ENCODE measurements at places on chromosomes 2 and 18.

- no peak for DNase-seq
Measured at GRCh38 chr2:201448061-201448460, 3.2 kb downstream of the TRAK2 start.

- DNase-seq, result no peak
Measured at GRCh38 chr18:9991011-9992000, 77.5 kb downstream of the VAPA start.

DNA sequence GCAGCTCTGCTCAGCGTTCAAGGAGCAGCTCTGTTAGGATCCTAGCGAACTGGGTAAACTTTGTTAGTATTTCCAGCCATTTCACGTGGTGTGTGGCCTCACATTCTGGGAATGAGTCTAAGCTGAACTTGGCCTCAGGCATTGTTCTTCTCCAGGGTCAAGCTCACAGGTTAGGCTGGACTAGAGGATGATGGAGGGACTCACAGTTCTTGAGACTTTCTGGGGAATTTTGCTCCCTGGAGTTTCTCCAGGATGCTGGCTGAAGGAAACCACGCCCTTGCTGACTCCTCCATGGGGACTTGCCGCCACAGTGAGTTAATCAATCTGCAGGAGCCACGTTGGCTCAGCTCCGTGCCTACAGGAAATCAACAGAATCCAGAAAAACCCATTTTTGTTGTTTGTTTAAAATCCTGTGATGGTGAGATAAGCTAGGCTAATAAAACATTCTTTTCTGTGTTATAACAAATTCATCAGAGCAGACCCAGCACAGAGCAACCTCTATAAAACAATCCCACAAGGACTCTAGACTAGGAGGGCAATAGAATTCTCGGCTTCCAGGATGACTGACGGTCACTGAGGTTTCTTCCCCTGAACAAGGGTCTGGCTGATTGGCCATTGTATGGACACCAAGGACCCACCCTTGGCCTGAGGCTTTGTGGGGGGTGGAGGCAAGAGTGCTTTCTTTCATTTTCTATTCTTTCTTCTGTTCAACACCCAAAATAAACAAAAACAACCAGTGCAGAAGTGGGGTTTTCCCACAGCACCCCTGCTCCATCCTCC, 12.6 kb downstream of the CNDP1 start:
- DNase-seq, result no peak

DNA sequence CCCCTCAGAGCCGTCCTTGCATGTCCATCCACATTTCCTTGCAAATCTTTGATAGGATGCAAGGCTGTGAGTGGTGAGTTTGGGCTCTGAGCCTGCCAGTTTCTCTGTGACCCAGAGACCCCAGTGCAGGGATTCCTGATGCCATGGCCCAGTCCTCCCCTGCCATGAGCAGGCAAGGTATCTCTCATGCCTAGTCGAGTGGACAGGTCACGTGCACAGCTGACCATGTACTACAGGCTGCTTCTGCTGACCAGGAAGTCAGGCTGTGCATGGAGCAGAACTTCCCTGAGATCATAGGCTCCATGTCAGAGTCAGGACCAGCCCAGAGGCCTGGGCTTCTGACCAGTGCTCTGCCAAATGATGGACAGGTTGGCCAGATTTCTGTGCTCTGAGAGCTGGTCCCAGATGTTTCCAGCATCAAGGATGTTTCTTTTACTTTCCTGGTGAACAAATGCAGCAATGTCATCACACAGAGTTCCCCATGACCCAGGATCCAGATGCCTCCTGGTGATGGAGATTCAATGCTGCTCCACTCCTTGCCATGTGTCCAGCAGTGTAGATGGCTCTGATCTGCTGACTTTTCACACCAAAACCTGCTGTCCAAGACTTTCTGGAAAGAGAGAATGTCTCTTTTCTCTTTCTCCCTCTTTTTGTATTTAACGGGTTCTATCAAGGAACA, 321.6 kb upstream of the HS6ST1 start:
- DNase-seq, result no peak

DNA sequence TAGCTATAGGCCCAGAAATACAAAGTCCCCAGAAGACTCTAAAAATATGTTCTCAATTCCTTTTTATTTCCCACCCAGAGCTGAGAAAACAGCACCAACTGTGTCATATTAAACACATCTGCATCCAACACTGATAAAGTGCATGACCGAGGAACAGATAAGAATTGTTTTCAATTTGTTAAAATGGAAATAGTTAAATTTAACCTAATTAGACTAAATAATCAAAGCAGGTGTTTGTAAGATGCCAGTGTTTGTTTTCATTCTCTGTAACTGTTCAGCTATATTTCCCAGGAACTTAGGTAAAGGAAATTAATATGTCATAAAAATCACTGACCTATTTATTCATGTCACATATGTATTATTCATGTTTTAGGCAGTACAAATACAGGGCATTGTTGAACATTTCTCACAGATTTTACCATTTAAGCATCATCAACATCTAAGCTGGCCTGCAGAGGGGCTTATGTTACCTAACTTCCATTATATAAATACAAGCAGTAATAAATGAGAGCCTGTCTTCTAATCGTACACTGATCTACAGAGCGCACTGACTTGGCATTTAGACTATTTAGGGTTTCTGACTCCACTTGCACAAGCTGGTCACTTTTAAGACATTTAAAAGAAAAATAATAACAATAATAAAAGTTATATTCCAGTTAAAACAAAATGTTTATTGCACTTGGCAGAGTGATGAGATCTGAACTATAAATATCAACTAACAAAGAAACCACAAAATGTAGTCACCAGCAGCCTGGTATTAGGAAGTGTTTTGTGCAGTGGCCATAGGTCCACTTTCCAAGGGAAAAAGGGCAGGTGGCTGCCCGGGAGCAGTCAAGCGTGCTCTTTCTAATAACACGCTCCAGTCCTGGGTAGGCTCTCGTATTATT, 86.6 kb upstream of the ZFP36L2 start:
- DNase-seq, result no peak

- no peak for DNase-seq
Measured at GRCh38 chr2:188076149-188077056, 215.3 kb upstream of the GULP1 start.

DNA sequence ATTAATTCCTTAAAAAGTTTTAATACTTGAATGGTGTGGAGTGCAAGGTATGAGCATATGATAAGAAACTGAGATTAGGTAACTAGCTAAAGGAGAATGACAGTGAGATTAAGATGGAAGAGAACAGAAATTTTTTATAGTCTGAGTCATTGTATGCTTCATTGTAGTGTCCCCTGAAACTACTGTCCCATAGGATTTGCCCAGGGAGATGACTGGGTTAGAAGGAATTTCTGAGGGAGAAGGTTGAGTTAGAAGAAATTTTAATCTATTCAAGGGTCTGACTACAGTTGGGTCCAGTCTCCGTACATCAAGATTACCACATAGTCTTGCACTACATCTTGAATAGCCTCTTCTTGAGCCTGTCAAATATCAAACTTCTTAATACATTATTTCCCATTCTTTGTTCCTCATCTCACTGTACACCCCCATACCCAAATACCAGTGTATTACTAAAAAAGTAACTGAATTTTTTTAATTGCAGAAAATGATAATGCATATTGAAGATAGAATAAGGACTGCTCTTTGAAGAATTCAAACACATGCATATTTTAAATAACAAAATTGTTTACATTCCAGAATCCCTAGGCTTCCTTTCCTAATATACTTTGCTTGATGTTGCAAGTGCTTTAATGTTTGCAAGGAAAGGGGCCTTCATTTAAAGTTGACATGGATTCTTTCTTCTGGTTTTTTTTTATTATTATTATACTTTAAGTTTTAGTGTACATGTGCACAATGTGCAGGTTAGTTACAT, 314.3 kb upstream of the COL3A1 start:
- no peak for DNase-seq

Data from NCI-H1417 treated with DMSO at 0.1 percent for 48 hours (cell line).